ENCODE measurements at places on chromosomes 12 and 14.

DNA sequence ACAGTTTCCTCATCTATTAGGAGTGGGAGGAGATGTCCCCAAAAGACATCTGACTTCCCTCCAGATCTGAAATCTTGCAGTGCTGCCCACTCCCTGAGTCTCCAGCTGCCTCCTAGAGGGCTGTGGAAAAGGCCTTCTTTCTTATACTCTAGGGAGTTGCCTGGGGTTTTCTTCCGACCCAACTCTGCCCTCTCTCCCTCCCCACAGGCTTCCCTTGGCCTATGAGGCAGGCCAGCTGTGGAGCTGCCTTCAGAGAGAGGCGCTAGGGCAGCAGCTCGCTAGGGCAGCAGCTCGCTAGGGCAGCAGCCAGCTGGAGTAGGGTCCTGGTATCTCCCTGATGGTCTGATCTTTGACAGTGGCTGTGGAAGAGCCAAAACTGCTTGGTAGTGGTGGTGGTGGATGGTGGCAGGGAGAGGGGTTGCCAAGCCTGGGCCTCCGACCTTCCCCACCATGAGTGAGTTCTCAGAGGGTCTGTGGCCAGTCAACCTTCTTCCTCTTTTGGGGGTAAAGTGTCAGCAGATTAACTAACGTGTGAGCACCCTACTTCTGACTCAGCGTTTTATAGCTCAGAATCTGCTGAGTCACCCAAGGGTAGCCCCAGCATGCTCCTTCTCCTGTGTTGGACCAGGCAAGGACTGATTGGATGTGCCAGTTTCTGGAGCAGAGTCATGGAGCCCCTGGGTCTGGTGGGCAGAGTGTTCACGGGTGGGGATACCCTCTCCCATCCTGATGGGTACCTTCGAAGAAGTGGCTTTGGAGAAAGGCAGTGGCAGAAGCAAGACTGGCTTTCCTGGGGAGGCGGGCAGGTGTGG is 2.3 kb downstream of the SLC48A1 start:
- DNase-seq, result no peak

DNA sequence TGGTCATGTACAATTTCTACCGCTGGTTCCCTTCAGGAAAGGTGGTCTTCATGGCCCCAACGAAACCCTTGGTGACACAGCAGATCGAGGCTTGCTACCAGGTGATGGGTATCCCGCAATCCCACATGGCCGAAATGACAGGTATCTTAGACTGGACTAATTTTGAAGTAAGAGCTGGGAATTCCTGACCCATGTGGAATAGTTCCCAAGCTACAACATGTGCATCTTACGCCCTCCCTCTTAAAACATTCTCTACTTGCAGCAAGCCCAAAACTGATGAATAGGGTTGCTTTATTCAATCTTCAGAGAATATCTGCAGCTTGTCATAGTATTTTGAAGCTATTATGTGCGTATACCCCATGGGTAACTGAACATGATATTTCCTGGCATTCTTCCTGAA is 669 bp downstream of the FANCM start:
- no peak for DNase-seq

- DNase-seq, result no peak
Measured at GRCh38 chr14:60679566-60680258, 30.4 kb upstream of the SIX1 start.

DNA sequence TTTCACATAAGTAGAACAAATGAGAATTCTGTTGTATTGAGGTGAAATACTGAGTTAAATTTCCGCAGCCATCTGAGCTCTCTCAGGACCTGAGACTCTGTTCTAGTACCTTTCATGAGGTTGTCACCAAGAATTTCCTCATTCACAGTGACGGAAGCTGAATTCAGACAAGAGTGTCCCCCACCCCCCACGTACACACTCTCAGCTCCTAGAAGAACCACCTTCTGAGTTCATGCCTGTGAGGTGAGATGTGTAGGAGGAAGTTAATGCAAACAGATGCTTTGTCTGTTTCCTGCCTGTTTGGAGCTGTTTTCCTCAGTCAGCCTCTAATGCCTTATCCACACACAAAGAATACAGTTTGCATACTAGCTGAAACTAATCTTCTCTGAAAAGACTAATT is 18.2 kb downstream of the BICDL1 start:
- peak; percentile 56 for DNase-seq

- no peak for DNase-seq
Measured at GRCh38 chr12:21894792-21895595, 46.2 kb downstream of the ABCC9 start.

DNA sequence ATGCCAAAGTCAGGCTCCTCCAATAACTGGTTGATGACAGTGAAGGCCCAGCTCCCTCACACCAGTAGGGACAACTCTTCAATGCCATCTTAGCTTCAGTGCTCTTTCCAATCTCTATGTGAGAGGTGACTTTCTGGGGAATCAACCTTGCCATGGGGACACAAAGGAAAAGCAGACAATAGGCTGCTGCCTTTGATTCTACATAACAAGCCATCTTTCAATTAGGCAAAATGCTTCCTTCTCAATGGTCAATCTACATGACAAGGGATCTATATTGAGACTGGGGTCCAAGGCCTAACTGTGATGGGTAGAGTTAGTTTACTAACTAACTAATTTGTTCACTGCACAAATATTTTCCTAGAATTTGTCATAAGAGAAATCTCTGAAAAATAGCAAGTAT is 1417.5 kb upstream of the SEL1L start:
- no peak for DNase-seq

- DNase-seq, result no peak
Measured at GRCh38 chr12:65825507-65826352, 1.4 kb downstream of the HMGA2 start.

DNA sequence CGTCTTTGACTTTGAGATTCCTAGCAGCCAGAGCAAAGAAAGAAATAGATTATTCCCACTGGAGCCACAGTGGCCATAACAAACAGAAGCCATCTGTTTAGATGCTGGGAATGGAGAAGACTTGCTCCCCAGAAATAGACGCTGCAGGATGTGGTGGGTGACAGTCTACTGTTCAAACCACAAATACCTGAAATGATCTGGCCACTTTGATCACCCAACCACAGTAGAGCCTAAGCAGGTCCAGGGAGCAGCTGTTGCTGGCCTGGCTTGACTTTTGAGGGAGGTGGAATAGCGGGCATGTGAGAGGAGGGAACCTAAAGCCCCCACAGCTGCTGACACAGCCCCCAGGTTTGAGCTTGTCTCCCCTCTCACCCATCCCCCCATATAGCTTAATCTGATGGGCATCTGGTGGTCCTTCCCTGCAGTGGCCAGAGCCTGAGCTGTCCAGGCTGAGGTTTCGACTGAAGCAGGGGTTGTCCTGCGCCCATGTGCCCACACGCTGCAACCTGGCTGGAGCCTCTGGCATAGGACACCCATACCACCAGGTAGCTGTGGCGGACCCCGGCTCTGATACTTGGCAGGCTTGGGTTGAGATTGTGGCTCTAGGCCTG is 38.7 kb downstream of the SH2B3 start:
- no peak for DNase-seq

- no peak for DNase-seq
Measured at GRCh38 chr14:39641224-39641623, 209.0 kb upstream of the FBXO33 start.

DNA sequence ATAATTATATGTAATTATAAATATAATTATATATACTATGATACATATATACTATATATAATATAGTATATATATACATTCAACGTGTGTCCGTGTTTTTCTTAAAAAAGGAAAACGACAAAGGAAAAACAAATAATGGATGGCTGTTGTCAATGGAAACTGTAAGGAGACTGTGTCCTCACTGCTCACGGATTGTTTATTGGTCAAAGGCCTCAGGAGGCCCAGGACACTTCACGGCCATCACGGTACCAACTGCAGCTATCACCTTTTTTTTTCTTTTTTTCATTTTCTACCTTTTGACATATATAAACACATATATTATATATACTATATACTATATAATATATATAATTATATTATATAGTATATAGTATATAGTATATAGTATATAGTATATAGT is 113.4 kb downstream of the SPTSSA start:
- DNase-seq, result no peak

- DNase-seq, result no peak
Measured at GRCh38 chr12:101010896-101011295, 199.1 kb downstream of the SLC5A8 start.

DNA sequence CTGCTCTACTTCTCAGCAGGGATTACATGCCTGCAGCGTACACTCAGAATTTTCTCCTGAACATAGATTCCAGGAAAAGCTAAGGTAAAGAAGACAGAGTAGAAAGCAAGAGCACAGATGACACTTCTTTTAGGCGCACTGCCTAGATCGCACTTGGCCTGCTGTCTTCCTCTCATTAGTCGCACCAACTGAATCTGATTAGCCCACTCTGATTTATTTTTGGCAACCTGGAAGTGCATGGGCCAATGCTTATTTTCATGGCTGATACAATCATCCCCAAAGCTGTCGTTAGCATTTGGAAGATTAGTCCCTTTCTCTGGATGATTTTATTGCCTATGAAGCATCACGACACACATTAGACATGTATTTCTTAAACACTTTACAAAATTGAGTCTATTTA is 152.5 kb downstream of the PTPRO start:
- no peak for DNase-seq

GRCh38 chr12:104668274-104668718 is 211.5 kb downstream of the CHST11 start:
- no peak for DNase-seq

DNA sequence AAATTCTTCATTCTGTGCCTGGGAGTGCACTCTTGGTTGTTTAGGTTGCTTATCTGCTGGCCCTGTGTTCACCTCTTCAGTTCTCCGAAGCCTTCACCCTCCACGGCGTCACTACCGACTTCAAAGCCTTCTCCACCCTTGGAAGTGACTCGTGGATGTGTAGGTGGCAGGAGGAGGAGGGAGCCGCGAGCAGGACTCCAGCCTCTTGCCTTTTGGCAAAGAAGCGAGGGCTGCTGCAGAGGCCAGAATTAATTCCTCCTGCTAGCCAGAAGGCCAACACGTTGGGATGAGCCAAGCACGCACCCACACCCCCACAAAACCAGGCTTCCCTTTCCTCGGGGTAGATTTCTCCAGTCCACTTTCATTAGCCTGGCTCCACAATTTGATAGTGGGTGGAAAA is 86.5 kb downstream of the TBX5 start:
- DNase-seq, result no peak

- no peak for DNase-seq
Measured at GRCh38 chr12:116879509-116880212, 1.6 kb downstream of the HRK start.

DNA sequence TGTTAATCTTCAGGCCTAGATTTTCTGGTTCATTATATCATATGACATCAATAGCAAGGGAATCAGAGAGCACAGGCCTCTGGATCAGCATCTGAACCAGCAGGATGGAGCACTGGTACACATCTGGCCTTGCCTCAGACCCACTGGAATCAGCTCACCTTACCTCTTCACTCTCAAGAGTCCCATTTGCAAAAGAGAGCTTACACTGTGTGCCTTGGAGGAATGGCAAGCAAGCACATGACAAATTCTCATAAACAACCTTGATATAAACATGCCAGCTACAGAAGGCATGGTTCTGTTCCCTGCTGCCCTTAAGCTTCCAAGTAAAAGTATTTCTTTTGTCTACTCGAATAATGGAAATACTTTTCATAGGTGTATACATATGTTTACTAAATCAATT is 128.6 kb upstream of the CPM start:
- no peak for DNase-seq

GRCh38 chr12:123096182-123096581 is 54.7 kb downstream of the PITPNM2 start:
- no peak for DNase-seq

GRCh38 chr12:104575442-104576186 is 118.9 kb downstream of the CHST11 start:
- no peak for DNase-seq

GRCh38 chr14:40119765-40120164 is 687.5 kb upstream of the FBXO33 start:
- DNase-seq, result no peak

- DNase-seq, result no peak
Measured at GRCh38 chr14:39266525-39266870, 32.8 kb downstream of the MIA2 start.

DNA sequence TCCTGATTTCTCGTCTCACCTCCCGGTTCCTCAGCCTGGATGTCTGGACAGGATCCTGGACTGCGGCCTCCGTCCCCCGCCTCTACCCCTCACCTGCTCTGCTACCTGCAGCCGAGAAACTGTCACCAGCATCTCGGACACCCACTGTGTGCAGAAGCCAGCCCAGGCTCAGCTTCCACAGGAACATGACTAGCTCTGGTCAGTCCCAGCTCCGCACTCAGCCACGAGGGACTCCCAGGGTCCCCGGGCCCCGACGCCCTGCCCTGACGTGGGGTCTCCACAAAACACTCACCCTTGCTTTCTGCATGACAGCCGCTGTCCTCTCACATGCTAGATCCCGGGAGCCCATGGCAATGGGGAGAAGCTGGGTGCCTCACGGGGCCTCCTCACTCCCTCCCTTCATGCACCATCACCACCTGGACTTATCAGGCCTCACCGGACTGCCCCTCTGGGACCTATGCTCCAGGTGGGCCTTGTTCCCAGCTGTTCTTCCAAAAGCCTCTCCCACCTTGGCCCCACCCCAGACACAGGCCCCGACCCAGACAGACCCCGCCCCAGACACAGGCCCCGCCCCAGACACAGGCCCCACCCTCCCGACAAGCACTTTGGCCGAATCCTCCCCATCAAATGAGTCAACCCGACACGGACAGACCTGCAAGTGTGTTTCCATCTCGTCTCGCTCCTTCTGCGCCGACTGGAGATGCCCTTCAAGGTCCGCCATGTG is 26.9 kb upstream of the ANKLE2 start:
- DNase-seq, result no peak

- DNase-seq, result no peak
Measured at GRCh38 chr12:64083285-64084210, 138.5 kb downstream of the KICS2 start.

- DNase-seq, result no peak
Measured at GRCh38 chr14:74389980-74390379, 36.0 kb downstream of the SYNDIG1L start.

GRCh38 chr12:52580496-52580895 is 6.9 kb upstream of the KRT74 start:
- DNase-seq, result no peak

GRCh38 chr12:39605996-39606395 is 13.6 kb downstream of the ABCD2 start:
- no peak for DNase-seq

DNA sequence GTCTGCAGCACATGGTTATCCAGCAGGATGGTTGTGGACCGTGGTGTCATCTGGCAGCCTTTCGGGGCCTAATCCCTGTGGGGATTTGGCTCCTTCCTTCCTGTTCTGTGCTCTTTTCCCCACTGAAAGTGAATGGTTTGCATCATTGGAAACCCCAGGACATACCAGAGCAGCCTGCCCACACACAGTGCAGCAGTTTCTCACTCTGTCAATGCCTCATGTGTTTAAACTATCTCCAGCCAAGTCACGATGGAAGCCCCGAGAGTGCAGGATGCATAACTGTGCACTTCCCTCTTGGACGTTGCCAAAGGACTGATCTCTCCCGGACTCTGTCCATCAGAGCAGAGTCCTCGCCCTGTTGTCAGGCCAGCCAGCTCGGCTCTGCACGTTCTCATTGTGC is 29.0 kb upstream of the AMN start:
- no peak for DNase-seq

GRCh38 chr14:76329154-76329928 is 46.6 kb upstream of the ESRRB start:
- DNase-seq, result no peak
